ENCODE measurements at places on chromosomes 7 and 10.

GRCh38 chr10:16867556-16867955 is 50.3 kb upstream of the RSU1 start:
- DNase-seq = peak; percentile 66

DNA sequence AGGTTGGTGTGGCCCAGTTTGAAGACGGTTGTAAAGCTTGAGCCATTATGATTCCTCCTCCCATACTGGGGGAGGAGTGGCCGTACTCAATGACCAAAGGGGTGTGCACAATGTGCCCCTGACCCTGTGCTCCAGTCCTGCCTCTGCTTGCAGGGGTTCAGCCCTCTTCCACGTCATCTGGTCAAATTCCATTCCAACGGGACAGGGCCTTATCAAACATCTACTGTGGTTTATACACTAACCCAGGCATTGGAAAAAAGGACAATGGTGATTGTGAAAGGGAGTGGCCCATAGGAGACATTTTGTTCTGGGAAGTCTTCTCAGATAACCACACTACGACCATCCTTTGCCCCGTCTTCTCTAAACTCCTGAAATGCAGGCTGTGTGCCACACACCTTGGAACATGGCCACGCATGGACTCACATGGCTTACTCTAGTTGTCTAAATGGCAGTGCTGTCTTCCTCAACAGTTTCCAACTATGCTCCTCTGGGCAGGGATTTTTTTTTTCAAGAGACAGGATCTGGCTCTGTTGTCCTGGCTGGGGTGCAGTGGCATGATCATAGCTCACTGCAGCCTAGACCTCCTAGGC is 103.0 kb downstream of the JCAD start:
- DNase-seq = no peak

GRCh38 chr7:19390795-19391194 is 245.6 kb upstream of the FERD3L start:
- DNase-seq = no peak

DNA sequence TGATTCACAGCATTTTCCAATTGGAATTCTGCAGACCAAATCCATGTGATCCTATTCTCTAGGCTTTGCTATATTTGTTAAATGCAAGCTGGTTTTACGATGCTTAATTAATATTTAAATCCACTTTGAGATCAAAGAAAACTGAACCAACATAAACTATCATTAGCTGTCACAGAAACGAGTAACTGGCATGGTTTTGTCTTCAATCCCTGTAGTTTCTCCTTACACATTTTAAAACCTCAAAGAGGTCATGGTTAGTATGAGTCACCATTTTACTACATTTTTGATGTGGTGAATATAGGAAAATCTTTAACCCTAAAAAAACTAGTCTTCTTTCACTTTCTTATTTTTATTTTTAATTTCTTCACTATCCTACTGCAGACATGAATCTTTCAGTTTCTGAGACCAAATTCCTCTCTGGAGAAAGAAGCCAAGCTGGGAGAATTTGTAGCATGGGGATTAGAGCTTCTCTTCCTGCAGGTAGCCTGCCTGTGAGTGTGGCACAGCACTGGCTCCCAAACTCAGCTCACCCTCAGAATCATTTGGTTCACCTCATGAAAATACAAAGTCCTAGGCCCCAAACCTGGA is 8.7 kb upstream of the LIPM start:
- peak; percentile 19 for DNase-seq

DNA sequence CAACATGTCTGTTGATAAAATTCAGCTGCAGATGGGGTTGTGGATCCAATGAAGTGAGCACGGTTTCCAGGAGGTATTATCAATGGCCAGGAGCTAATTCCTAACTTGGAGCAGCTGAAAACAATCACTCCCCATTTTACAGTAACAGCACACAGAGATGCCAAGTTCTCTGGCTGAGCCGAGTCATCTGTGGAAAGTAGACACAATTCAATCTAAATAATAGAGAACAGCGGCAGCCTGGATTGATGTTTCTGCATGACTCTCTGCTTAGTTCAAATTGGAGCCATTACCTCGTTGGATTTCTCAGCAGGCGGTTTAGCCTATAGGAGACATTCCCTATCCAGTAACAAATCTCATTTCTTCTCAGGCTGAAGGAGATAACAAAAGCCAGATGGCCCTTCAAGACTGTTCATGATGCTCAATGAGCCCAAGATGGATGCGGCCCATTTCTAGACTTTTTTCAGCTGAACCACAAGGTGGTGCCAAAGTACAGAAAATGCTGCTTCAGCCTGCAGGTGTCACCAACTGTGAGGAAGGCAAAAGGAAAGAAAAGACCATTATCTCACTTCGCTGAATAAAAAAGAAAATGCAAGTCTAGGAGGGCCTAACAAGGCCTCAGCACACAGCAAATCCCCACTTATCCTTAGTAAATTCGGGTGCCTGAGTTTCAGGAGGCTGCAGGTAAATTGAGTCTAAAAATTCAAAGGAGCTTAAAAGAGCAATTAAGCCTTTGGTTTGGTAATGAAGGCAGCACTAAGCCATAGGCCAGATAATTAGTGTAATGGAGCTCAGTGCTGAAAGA is 83.7 kb downstream of the SLC16A9 start:
- DNase-seq = peak; percentile 82

Measured in fibroblast of skin of left quadriceps (primary cell).